ENCODE measurements at places on chromosomes 4 and X.

GRCh38 chrX:115949900-115950822, 220.4 kb upstream of the AGTR2 start:
- peak; percentile 64 for DNase-seq

- DNase-seq, result no peak
Measured at GRCh38 chr4:97548943-97549583, 594.2 kb downstream of the STPG2 start.

DNA sequence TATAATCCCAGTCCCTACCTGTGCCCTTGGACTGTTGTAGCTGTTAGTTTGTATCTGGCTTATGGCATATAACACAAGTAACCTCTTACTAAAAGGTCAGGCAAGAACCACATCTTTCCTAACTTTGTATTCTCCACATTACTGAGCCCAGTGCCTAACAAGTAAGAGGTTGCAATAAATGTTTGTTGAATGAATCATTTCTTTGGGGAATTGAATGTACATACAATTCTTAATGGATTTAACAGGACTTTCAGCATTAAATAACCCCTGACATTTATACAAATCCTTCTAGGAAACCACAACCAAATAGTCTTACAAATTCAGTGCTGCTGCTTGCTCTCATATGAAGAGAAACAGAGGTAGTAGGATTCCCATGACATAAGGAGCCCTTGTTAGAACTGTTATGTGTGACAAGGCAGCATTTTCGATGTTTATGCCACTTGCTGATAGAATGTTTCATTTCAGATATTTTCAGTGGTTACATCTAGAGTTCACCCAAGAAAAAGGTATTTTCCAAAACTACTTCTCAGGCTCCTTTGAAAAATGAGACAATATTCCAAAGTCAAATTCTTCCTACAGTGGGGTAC, 62.0 kb downstream of the MBNL3 start:
- DNase-seq, result no peak

- DNase-seq, result peak; percentile 53
Measured at GRCh38 chr4:186724058-186724863, 605 bp upstream of the FAT1 start.

GRCh38 chr4:36388710-36389109, 107.3 kb downstream of the DTHD1 start:
- no peak for DNase-seq

GRCh38 chr4:1602655-1603412, 81.3 kb downstream of the FAM53A start:
- no peak for DNase-seq

GRCh38 chr4:94216394-94216793, 8.7 kb downstream of the SMARCAD1 start:
- DNase-seq, result no peak

DNA sequence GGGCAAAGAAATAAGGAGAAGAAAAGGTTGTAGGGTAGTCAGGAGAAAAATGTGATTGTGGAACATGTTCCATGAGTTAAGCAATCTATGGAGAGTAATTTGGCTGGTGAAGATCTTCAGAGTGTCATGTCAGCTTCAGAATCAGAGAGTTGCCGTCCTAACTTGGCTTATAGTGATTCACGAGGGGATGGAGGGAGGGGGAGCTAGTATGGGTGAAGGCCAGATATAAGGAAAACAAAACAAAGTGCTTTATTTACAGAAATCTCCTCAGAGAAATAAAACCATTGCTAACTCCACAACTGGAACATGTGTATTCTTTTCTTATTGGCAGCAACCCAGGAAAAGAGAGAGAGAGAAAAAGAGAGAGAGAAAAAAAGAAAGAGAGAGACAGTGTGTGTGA, 256.5 kb upstream of the NRK start:
- no peak for DNase-seq

- no peak for DNase-seq
Measured at GRCh38 chr4:7351014-7351413, 83.7 kb downstream of the PSAPL1 start.

DNA sequence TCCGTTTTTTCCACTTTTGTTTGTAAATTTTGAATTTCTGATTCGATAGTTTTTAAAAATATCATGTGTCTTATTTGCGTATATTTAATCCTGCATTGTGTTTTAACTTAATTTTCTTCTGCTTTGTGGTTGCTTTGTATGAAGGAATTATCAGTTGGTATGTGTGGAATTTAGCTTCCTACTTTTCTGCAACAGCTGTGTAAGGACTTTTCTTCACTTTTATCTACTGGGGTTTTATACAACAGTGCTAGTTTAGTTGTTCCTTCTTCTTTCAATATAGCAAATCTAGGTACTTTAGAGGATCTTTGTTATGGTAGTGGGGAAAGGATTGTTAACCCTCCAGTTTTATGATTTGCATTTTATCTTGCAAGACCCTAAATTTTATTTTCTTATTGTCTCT, 410.3 kb downstream of the CCSER1 start:
- DNase-seq, result no peak

- DNase-seq, result no peak
Measured at GRCh38 chr4:84419201-84419600, 79.9 kb downstream of the NKX6-1 start.

GRCh38 chr4:182837831-182838230, 79.4 kb downstream of the DCTD start:
- DNase-seq, result no peak

- DNase-seq, result no peak
Measured at GRCh38 chr4:112370466-112370865, 73.3 kb downstream of the ALPK1 start.

DNA sequence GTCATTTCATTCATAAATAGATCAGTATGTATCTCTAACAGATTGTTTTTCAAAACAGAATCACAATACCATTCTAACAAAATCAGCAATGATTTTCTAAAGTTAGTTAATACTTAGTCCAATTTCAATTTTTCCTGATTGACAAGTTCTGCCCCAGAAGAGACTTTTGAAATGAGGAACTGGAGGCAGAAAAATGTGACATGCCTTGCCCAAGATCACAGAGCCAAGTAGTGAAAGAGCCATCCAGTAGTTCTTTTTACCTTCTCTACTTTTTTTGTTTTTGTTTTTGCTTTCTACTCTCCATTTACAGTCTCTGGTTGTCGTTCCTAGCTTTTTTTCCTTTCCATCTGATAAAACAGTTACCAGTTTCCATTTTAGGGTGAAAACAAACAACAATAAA, 129.3 kb upstream of the TMEM164 start:
- no peak for DNase-seq

GRCh38 chr4:111952688-111953087, 192.6 kb upstream of the FAM241A start:
- no peak for DNase-seq

- no peak for DNase-seq
Measured at GRCh38 chr4:187715466-187715865, 280.1 kb upstream of the ZFP42 start.

GRCh38 chrX:136825771-136826170, 45.0 kb upstream of the ARHGEF6 start:
- DNase-seq, result no peak

- peak; percentile 54 for DNase-seq
Measured at GRCh38 chr4:103994059-103994458, 274.3 kb upstream of the TACR3 start.

GRCh38 chrX:119325456-119325855, 73.7 kb upstream of the SLC25A43 start:
- DNase-seq, result no peak

DNA sequence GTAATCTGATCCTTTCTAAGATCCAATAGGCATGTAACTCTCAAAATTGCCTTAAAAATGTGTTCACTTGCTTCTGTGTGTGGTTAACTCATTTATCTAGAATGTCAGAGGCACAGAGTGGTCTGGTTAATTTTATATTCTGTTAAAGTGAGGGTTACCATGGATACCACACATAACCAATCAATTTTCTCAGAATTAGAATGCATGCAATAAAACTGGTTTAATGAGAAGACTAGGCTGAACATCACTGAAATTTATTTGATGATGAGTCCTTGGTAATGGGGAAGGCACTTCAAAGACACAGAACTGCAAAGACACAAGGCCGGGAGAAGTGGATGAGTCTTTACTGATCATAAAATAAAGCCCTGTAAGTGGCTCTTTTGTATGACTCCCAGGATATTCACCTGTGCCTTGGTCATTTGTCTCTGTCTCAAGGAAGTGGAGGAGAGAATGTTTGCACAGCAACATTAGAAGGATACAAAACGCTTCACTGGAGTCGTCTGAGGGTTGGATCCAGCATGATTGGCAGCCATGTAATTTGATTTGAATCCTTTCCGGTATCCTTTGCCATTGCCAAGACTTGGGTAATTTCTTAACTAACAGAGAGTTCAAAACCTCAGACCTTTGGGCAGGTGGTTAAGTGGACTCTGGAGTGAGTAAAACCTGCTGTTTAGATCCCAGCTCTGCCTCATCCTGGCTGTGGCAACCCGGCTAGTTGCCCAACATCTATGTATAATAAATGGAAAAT, 94.0 kb upstream of the RBPJ start:
- no peak for DNase-seq

GRCh38 chr4:132395561-132395960, 753.5 kb upstream of the PCDH10 start:
- DNase-seq, result peak; percentile 27

DNA sequence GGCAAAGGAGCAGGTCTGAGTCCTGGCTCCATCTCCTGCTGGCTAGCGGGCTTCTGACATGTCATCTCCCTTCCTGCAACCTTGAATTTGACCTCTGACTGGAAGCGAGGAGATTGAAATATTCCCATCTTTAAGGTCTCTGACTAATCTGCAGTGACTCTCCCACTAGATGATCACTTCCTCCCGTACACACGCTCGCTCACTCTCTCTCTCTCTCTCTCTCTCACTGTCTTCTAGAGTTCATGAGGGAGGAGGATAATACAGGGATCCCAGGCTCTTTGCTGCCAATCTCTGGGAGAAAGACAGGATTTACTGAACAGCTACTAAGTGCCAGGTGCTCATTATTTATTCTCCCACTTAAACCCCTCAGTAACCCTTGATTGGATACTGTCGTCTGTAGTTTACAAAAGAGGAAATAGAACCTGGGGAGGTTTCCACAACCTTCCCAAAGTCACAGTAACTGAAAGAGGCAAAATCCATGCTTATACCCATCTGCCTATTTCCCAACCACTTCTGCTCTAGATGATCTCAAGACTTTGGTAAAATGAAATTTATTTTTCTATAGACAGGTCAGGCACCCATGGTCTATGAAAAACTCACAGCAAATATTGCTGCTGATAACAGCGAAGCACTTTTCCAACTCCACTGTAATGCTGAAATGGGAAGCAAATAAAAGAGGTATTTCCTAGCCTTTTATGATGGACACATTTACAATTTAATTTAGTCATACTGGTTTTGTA, 193.5 kb upstream of the C1QTNF7 start:
- no peak for DNase-seq

DNA sequence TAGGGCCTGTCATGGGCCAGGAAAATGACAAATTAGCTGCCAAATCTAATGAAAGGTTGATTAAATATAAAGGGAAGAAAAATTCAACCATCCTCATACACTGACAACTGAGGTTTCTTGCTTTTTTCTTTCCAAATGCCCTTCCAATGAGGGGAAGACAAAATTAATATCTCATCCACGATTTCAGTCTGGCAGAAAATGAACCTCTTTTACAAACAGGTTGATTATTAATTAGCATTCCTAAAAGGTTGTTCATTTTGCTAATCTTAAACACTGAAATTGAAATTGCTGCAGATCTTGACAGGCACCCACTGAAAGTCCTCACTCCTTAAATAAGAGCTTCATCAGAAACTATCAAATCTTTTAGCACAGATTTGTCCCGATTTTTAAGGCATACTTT, 45.5 kb downstream of the NPFFR2 start:
- no peak for DNase-seq

GRCh38 chrX:101287402-101287801, 3.7 kb downstream of the TAF7L start:
- DNase-seq, result peak; percentile 83

DNA sequence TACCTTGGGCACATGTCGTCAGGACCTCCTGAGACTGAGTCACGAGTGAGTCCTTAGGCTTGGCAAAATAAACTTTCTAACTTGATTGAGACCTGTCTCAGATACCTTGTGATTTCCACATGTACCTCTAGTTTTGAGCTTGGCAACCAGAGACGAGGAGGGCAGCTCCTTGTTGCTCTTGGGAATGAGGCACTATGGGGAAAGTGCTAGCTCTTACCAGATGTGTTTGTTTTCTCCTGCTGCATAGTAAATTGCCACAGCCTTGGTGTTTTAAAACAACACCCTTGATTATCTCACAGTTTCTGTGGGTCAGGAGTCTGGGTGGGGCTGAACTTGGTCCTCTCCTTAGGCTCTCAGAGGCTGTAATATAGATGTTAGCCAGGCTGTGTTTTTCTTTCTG, 59.1 kb upstream of the MAML3 start:
- no peak for DNase-seq

GRCh38 chrX:94850811-94851210, 1176.8 kb downstream of the FAM133A start:
- DNase-seq, result peak; percentile 43
